ENCODE measurements at places on chromosomes 4 and X.

GRCh38 chrX:31209005-31209628 lies 137.3 kb upstream of the FTHL17 start:
- DNase-seq = no peak

DNA sequence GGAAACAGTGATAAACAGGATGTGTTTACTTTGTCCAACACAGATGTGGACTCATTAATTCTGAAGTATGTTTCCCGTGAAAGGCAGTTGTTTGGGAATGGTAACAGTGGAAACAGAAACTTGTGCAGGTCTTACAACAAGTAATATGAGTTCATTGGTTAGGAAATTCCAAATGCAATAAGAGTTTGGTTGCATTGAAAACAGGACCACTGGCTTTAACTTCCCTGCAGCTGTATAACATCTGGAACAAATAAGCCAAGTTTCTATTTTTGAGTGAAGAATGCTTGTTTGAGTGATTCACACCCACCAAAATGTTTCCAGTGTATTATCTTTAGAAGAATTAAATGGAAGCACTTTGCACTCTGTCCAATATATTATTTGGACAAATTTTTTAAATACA lies 82.4 kb upstream of the BMP3 start:
- DNase-seq = no peak

DNA sequence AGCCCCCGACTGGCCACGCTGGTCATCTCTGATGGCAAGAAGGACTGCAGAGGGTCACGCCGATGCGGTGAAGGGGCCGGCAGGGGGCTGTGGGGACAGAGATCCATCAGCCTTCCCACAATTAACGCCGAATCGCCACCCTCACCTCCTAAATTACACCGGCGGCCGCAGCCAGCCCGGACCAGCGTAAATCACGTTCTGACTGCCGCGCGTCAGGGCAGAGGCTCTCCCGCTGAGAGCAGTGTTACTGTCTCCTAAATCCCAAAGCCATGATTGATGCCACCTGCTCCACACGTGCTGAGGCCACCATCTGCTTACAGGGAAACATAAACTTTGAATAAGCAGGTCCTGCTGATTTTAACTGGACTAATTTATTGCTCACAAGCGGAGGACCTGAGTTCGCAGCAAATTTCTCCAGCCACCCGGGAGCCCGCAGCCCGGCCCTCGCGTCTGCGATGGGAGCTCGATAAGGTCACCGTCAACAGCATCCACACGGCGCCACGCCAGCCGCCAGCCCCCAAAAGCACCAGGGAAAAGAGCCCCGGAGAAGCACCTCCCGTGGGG lies 127.3 kb upstream of the NKX1-1 start:
- DNase-seq = no peak

- no peak for DNase-seq
Observed at GRCh38 chr4:121192480-121192879, 28.4 kb upstream of the TNIP3 start.

GRCh38 chr4:7687006-7687405 lies 252.3 kb upstream of the PSAPL1 start:
- DNase-seq = no peak

GRCh38 chrX:15050395-15050794 lies 177.2 kb downstream of the MOSPD2 start:
- no peak for DNase-seq

DNA sequence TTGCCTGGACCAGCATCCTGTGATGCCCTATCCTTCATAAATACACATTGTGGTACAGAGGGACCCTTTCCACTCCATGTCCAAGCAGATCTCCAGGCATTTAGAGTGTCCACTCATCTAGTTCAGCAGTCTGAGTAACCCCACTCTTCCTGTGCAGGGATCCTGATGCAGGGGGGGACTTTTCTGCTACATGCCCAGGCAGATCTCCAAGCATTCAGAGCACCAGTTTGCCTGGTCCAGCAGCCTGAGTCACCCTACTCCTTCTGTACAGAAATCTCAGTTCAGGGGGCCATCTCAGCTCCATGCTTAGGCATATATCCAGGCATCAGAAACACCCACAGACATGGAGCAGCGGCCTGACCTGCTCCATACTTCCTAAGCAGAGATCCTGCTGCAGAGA lies 1089.8 kb downstream of the FAT4 start:
- no peak for DNase-seq

DNA sequence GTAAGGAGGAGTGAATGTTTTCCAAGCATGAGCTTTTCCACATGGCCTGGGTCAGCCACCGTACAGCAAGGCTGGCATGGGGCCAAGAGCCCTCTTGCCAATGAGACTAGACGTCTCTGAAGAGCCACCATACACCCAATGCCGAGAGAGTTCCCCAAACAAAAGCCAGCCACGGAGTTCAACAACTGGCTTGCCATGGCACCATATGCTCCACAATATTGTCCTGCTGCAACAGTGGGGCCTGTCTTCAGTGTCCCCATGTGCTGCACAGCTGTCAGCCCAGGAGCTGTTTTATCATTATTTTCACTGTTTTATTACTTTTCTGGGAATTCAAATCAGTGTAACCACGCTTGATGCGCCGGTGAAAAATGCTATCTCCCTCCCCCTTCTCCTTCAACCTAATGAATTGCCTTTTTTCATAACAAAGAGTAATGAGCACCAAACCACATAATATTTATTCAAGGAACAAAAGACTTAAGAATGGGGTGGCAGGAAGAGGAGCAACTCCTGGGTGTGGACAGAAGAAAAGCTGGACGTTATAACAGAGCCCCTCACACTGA lies 18.4 kb downstream of the MAML3 start:
- no peak for DNase-seq

DNA sequence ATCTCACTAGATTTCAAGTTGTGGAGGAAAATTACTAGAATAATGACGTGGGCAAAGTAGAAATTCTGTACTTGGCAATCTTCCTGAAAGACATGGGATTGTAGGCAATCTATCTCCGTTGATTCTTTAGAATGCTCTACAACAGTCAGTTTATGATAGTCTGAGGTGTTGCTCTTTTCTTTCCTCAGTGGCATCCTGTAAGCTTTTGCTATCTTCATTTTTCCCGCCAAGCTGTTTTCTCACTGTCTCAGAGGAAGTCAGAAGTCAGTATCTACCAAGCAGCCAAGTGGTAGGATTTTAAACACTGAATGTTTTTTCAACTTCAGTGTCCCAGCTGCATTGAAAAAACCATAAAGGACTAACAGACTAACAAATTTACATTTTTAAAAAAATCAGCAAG lies 23.7 kb downstream of the PCDH7 start:
- DNase-seq = no peak

DNA sequence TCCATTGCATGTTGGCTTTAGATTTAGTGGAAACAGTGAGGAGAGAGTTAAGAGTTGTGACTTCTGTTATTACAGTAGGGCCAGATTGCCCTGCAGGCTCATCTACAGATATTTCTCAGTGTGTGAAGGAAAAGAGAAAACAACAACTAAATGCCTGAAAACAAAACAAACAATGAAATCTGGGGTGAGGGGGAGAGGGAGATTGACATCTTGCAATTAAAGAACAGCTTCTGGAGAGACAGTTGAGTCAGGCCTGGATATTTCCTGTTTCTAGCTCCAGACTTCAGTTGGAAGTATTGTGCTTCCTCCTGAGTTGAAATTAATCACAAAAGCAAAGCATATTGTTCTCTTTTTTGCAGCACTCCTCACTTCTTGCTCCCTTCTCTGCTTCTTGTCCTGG lies 108.3 kb upstream of the SCML1 start:
- DNase-seq = no peak

- DNase-seq = no peak
Observed at GRCh38 chr4:186264660-186265059, 1.3 kb upstream of the F11 start.

GRCh38 chr4:38684951-38685844 lies 21.2 kb downstream of the KLF3 start:
- no peak for DNase-seq

DNA sequence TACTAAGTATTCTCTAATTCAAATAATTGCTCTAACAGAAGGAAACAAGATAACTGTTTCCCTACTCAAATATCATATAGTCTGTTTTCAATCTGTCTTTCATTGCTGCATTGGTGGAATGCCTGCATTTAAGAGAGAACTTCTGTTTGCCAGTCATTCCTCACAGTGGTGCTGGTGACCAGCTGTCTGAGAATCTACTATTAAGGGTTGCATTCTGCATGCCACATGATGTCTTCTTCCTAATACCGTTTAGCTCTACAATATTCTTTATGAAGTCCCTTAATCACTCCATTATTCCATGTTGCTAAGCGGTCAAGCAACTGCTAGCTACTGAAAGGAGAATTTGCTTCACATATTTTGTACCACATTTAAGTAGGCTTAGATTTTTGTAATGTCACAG lies 167.1 kb upstream of the CENPE start:
- DNase-seq = no peak

GRCh38 chr4:15078682-15079642 lies 76.7 kb downstream of the CPEB2 start:
- no peak for DNase-seq

- DNase-seq = no peak
Observed at GRCh38 chr4:105061136-105061696, 85.5 kb upstream of the TET2 start.

- no peak for DNase-seq
Observed at GRCh38 chrX:31190221-31190975, 118.6 kb upstream of the FTHL17 start.

- no peak for DNase-seq
Observed at GRCh38 chr4:15037923-15038541, 35.8 kb downstream of the CPEB2 start.

- DNase-seq = no peak
Observed at GRCh38 chr4:115484479-115484878, 371.1 kb upstream of the NDST4 start.

DNA sequence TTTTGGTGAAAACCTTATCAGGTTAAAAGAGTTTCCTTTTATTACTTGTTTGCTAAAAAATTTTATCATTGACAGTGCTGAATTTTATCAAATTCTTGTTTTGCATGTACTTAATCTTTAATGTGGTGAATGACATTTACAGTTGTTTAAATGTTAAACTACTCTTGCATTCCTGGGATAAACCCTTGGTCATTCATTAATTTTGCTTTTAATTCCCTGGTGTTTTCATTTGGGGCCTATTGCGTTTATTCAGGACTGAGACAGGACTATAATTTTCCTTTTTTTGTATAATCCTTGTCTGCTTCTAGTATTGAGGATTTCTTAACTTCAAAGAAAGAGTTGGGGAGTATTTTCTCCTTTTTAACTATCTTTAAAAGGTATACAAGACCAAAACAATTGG lies 98.7 kb upstream of the TLL1 start:
- no peak for DNase-seq

DNA sequence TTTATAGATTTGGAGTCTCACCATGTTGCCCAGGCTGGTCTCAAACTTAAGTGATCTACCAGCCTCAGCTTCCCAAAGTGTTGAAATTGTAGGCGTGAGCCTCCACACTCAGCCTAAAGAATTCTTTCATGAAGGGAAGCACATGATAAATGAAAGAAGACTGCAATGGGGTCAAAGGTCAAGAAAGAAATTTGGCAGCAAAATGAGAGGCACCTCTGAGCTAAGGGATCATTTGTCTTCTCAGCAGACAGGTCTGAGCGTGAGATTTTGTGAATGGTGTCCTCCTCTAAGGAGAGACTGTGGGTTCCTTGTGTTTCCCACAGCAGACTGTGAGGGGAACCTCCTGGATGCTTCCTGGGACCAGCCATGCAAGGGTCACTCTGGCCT lies 57.5 kb upstream of the EGFL6 start:
- DNase-seq = no peak

DNA sequence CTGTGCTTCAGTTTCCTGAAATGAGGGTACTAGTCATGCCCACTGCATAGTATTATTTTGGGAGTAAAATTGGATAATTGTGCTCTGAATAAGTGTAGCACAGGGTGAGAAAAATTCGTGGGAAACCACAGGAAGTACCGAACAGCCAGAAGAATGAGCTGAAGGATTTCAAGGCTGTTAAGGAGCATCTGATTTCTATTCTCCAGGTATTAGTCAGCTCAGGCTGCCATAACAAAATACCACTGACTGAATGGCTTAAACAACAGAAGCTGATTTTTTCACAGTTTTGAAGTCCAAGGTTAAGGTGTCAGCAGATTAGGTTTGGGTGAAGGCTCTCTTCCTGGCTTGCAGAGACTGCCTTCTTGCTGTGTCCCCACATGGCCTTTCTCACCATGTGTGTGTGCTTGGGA lies 41.9 kb downstream of the WWC2 start:
- no peak for DNase-seq

DNA sequence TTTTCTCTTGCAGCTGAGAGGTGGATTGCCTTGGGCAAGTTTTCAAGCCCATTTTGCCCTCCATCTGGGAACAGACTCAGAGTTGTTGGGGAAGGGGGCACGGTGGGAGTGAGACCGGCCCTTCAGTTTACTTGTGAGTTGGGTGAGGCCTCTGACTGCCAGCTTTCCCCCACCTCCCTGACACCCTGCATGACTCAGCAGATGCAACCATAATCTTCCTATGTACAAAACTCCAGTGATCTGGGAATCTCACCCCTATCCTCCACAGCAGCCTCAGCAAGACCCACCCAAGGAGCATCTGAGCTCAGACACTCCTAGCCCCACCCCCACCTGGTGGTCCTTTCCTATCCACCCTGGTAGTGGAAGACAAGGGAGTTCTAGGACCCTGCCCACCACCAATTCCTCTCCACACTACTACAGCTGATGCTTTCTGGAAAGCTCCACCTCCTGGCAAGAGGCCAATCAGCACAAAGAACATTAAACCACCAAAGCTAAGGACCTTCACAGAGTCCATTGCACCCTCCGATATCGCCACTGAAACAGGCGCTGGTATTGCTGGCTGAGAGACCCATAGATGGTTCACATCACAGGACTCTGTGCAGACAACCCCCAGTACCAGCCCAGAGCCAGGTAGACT lies 99.4 kb upstream of the STK26 start:
- DNase-seq = no peak

DNA sequence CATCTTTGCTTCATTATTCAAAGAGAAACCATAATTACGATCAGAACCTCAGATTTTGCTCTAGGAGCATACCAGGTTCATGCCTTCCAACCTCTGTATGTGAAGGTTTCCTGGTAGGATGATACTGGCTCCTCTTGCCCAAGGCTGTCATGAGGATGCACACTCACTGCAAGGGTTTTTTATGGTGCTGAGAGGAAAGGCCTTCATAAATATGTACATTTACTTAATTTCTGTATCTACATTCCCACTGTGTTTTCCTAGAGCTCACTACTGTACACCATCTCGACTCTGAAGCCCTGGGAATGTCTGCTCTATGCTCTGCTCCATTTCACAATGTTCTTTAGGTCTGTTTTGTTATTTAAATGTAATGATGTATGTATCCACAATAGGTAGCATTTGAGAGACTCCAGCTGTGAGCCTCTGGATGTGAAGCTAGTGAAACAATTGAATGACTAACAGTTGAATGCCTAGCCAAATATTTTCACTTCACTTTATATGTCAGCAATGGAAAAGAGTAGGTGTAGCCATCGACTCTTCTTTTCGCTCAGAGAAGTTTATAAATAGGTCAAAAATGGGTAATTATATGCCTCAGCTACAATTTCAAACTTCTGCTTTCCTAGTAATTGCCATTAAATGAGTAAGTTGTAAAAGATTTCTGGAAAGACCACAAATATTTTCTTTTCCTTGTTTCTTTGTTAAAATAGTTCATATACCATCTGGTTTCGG lies 228.0 kb downstream of the PALLD start:
- DNase-seq = no peak

GRCh38 chr4:70559211-70559830 lies 32.7 kb upstream of the AMBN start:
- peak; percentile 3 for DNase-seq

Measured in activated CD8-positive, alpha-beta memory T cell treated with anti-CD3 and anti-CD28 coated beads for 1 hour (primary cell).